ENCODE measurements at places on chromosomes 6 and 20. TPM values are rescaled to one million over a fixed set of nuclear protein-coding genes. Genes with fewer than 3 reads are reported as not detected.

GRCh38 chr6:49913636-49914375 lies 47.5 kb upstream of the CRISP1 start:
- no peak for DNase-seq

GRCh38 chr20:24745206-24745605 lies 203.9 kb upstream of the CST7 start:
- DNase-seq = no peak

- DNase-seq = no peak
Measured at GRCh38 chr20:58238490-58238889, 10.0 kb upstream of the ANKRD60 start.

GRCh38 chr6:148146717-148147462 lies 195.7 kb upstream of the SASH1 start:
- DNase-seq = no peak

DNA sequence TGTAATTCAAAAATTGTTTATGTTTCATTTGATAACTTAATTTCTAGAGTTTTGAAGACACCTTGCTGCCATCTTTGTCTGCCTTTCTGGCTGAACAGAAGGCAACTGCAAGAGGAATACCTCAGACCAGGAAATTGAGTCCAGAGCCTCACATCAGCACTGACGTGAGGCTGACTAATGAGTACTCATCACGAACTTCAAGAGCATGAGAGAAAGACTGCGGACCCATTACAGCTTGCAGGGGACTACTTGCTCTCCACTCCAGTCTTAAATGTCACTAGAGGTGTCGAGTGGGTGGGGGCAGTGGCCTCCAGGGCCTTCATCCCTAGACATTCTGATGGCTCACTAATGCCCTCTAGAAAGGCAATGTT lies 109.5 kb upstream of the SSTR4 start:
- no peak for DNase-seq

- DNase-seq = peak; percentile 63
Measured at GRCh38 chr20:50930139-50930975, 880 bp downstream of the ADNP start.

GRCh38 chr6:106884576-106884975 lies 90.0 kb downstream of the CD24 start:
- no peak for DNase-seq

DNA sequence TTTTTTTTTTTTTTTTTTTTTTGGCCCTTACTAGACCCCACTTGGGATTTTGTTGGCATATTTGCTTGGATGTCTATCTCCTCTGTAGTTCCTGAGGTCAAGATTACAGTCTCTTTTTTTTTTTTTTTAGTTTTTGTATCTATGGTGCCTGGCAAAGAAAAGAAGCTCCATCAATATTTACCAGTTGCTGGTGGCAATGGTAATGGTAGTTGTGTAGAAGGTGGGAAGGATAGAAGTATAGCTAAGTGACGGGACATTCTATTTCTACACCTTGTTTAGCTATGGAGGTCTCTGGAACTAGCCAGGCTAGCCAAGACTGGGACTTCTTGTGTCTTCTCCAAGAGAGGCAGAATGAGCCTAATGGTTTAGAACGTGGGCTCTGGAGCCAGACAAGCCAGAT lies 42.2 kb upstream of the TNFAIP3 start:
- DNase-seq = no peak

DNA sequence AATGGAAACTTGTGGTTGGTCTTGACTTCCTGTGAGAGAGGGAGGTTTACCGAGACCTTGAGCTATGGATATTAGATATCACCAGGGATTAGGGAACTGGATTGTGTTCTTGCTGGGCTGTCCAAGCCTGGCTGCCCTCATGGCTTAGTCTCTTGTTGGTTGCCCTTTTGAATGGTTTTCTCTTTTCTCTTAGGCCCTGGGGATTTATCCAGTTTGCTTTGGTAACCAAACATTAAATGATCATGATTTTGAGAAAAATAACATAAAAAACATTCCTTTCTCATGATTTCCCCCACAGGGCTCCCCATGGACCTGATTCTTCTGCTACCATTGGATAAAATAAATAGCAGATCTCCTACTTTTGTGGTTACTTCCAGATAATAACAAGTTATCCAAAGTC lies 306.4 kb upstream of the RNF217 start:
- DNase-seq = no peak

- DNase-seq = peak; percentile 83
Measured at GRCh38 chr20:15923030-15923776, 650.0 kb downstream of the KIF16B start.

DNA sequence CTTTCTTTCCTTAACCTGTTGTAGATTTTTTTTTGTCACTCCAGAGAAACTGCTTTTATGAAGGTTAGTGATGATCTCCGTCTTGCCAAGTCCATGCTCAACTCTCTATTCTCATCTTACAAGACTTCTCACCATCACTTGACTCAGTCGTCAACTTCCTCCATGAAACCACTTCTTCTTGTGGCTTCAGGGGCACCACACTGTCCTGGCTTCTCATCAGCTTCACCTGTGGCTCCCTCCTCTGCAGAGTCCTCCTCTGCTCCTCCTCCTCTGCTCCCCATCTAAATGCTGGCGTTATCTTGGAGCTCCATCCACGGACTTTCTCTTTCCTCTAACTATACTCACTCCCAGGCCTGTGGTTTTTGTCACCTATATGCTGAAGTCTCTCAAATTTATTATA lies 187.5 kb downstream of the BACH2 start:
- DNase-seq = peak; percentile 59

- DNase-seq = peak; percentile 89
Measured at GRCh38 chr6:110682460-110682853, 132.8 kb downstream of the CDK19 start.

DNA sequence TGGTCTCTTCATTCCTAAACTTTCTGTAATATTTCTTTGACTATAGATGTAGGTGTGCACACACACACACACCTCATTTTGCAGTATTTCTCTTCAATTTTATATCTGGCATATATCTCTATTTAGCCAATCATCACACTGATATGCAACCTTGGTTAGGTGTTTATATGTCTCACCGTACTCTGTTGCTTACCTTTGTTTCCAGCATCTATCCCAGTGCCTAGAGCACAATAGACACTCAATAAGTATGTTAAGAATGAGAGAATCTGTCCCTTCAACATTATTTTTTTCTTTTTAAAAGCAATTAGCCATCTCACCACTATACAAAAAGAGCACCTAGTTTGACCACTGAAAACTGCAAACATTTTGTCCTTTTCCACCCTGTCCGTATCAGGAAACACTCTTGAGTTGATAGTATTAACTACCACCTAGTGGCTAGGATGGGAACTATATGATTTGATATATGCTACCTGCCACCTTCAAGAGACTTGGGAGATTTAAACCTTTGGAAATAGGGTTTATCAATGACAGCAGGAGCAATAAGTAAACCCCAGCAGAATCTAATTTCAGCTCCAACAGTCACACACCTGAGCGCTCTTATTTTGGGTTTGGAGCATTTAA lies 48.7 kb upstream of the RSPO3 start:
- DNase-seq = no peak

- DNase-seq = peak; percentile 61
Measured at GRCh38 chr20:44733341-44734069, 12.2 kb upstream of the KCNK15 start.

DNA sequence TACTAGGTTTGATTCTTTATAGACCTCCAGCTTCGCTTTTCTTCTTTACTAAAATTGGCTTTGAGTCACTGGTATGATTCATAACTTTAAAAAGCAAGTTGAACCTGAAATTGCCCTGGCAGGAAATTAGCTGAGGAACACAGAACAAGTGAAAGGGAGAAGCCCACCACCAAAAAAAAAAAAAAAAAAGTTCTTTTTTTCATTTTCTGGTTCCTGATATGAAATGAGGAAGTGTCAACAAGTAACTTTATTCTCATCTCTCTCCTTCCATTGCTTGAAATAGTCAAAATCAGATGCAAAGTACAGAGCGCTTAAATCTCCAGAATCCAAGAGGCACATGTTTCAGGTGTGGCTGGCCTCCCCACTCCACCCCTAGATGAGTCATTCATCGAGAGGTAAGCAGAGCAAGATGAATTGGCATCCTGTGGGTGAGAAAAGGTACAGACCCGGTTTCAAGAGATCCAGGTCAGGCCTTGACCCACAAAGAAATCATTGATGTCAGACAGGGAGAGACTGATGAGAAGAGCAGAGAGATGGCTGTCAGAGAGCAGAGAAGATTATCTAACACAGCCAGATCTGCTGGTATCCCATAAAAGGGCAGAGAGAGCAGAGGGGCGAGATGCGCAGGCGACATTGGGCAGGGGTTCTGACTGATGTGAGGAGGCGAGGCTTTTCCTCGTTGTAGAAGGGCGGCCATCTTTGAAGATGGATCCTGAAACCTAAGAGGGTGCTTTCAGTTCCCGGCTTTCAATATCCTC lies 54.8 kb upstream of the MBOAT1 start:
- DNase-seq = peak; percentile 3

DNA sequence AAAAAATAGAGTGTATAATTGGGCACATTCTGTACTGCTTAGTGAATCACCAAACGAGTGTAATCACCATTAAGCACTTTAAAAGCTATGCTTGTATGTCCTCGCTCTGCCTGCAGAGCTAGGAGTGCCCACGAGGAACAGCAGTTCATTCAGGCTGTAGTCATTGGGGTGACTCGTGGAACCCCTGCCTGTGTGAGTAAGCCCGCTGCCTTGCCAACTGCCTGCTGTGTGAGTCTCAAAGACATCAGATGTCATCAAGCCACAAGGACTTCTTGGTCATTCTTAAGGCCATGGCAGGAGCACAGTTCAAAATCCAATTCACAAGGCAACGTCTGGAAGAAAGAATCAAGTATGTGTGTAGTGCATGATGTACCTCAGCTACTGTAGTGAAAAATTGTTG lies 60.4 kb downstream of the FOXO3 start:
- DNase-seq = no peak

DNA sequence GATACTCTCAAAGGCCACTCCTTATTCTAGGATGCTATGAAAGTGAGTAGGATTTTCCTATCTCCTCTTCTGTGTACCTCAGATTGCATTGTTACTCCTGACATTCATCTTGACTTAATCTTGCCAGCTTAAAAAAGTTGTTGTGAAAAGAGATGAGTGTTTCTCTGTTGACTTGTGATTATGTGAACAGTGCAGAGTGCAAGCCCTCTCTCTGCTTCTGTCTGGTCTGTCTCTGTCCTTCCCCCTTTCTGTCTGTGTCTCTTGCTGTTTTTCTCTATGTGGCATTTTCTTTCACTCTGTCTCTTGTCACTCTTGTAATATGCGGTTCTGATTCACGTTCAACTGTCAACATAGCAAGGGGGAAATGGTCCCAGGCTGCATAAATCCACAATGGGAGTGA lies 306.6 kb downstream of the FARS2 start:
- no peak for DNase-seq

DNA sequence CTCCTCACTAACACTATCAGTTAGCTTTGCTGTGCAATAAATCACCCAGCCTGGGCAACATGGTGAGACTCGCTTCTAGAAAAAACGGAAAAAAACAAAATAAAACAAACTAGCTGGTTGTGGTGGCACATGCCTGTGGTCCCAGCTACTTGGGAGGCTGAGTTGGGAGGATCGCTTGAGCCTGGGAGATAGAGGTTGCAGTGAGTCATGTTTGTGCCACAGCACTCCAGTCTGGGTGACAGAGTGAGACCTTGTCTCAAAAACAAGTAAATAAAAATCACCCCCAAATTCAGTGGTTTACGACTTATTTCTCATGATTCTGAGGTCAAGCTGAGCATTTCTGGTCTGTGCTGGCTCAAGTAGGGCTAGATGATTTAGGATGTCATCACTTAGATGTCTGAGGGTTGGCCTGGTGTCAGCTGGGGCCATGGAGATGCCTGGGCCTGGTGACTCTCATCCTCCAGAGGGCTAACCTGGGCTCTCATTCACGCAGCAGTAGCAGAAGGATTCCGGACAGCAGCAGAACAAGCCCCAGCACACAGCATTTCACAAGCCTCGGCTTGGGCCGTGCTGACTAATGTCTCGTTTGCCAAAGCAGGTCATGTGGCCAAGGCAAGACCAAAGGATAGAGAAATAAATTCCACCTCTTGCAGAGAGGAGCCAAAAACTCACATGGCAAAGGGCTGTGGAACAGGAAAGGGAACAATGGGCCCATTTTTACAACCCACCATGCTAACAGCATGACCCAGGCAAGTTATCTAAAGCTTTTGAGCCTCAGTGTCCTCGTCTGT lies 32.5 kb downstream of the MGME1 start:
- no peak for DNase-seq

DNA sequence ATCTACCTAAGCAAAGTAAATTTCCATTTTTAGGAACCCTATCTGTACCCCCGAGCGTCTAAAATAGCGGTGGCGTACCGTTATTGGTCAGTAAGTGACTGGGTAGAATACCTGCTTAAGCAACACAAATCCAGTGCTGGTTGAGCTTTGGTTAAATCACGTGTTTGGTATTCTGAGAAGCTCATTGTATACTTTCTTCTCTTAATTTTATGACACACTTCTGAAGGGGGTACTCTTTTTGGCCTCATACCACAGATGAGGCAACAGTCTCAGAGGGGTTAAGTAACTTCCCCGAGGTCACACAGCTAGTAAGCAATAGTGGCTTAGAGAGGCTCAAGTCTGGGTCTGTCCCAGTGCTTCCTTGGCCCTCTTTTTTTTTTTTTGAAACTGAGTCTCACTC lies 151.2 kb downstream of the TFAP2C start:
- DNase-seq = no peak

DNA sequence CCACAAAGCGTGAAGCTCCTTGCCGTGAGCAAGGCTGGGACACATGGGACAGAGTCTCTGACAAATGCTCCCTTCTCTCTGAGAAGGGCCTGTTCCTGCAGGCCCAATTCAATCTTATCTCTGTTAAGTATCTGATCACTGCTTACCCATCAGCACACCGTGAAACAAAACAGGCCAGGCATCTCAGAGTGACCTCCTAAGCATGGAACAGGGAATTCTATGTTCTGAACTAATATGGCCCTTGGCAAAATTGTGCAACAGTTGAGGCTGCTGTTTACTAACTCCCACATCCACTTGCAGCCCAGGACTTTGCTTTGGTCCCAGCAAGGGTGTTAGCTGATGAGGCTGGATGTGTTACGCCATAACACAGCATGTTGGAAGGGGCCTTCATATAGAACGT lies 79.2 kb downstream of the GCLC start:
- no peak for DNase-seq

GRCh38 chr20:43985608-43986316 lies 71.1 kb downstream of the TOX2 start:
- no peak for DNase-seq

The SS18L1 gene
- total RNA-seq = 20.7 TPM

The SPATA25 gene
- 2.9 TPM for total RNA-seq

The ANGPT4 gene
- total RNA-seq = not detected

The RAMACL gene
- 3.3 TPM for total RNA-seq

The EYA2 gene
- 1.8 TPM for total RNA-seq

The ASIP gene
- total RNA-seq = not detected

The DYNLT2 gene
- 7.2 TPM for total RNA-seq

The LAMA2 gene
- total RNA-seq = not detected

The RIMS1 gene
- not detected for total RNA-seq

The SLC52A3 gene
- total RNA-seq = not detected

The ADGRB3 gene
- not detected for total RNA-seq

The ARFGEF2 gene
- total RNA-seq = 34.3 TPM

The DCBLD1 gene
- 0.37 TPM for total RNA-seq

The INSM1 gene
- total RNA-seq = not detected

The RGS17 gene
- total RNA-seq = not detected
